ENCODE measurements at places on chromosomes 6 and 20.

GRCh38 chr6:57432919-57433684 lies 115.7 kb downstream of the PRIM2 start:
- no peak for DNase-seq

GRCh38 chr6:7392402-7392801 lies 2.8 kb downstream of the RIOK1 start:
- no peak for DNase-seq

- no peak for DNase-seq
Measured at GRCh38 chr6:112400282-112400681, 53.2 kb downstream of the RFPL4B start.

DNA sequence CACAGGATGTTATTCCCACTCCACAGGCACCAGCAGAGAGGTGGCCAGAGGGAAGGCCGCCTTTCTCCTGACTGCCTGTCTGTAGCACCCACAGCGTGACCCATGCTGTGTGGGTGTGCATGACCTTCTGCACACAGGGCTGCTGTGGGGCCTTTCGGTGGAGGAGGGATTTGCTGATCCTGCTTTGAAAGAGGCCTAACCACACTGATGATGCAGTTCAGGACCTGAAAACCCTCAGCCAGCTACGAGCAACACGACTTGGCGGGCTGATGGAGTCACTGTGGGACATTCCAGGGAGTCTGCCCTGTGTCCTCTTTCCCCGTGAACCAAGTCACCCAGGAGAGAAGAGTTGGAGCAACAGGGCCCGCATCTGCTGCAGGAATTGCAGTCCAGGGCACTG lies 49.1 kb downstream of the SYTL3 start:
- no peak for DNase-seq

GRCh38 chr6:149636124-149636523 lies 12.4 kb downstream of the KATNA1 start:
- DNase-seq: no peak

GRCh38 chr6:46741482-46741881 lies 5.3 kb upstream of the ANKRD66 start:
- no peak for DNase-seq

GRCh38 chr6:71298459-71298858 lies 9.8 kb downstream of the OGFRL1 start:
- no peak for DNase-seq

Data from activated CD4-positive, alpha-beta T cell treated with anti-CD3 and anti-CD28 coated beads, Interleukin-10, Interleukin-2, amounts not matched to agents 100 ng/mL and 50 ng/mL, durations not matched to agents 16 hours and 8 hours (primary cell).